NCI-H1436 (cell line): ENCODE measurements at places on chromosomes 2 and 18.

DNA sequence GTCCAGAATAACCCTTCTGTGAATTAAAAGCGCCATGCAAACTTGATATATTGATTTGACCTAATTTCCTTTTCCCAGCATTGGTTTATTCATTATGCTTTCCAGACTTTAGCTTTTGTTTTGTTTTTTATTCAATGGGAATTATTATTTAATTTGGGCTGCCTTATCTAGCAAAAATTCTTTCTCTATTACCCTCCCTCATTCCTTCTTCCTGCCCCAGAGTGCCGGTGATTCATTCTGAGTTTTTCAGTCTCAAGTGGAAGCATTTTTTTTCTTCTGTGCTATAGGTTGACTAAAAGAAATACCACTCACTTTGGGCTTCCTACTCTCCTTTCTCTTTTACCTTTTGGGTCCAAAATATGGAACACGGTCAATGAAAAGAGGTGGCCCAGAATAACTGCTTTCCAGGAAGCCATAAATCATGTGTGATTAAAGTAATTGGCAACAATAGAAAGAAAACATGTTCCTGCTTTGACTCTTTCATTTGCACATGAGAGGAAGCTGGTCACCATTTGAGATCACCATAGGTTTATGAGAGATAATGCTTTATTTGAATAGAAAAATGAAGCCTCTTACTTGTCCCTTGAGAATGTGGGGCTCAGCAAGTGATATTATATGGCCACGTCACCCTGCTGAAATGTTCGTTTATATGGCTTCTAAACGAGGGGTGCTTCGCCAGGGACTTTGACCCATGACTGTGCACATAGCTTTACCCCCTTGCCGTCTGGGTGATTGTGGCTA is 422.8 kb upstream of the ZEB2 start:
- DNase-seq, result peak; percentile 24

GRCh38 chr2:150280231-150280630 is 207.2 kb downstream of the RND3 start:
- no peak for DNase-seq

- no peak for DNase-seq
These were observed 1.4 kb upstream of the KCNG3 start for GRCh38 chr2:42495234-42495581.

GRCh38 chr18:57659460-57660102 is 37.9 kb upstream of the NARS1 start:
- no peak for DNase-seq

DNA sequence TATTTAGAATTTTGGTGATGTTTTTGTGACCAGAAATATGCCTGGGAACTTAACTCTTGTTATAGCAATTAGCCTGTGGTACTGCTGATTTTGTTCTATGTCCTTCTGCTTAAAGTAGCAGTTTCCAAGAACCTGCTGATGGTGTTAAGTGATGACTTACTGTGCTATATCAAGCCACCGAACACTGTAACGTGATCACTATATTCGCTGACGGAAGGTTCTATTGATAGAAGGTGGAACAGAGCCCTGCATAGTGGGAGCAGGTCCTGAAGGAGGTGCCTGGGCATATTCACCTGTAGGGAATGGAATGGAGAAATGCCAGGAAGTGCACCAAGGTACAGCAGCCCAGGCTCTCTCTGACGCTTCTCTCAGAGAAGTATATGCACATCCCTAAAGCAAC is 76.8 kb downstream of the UXS1 start:
- DNase-seq, result no peak

DNA sequence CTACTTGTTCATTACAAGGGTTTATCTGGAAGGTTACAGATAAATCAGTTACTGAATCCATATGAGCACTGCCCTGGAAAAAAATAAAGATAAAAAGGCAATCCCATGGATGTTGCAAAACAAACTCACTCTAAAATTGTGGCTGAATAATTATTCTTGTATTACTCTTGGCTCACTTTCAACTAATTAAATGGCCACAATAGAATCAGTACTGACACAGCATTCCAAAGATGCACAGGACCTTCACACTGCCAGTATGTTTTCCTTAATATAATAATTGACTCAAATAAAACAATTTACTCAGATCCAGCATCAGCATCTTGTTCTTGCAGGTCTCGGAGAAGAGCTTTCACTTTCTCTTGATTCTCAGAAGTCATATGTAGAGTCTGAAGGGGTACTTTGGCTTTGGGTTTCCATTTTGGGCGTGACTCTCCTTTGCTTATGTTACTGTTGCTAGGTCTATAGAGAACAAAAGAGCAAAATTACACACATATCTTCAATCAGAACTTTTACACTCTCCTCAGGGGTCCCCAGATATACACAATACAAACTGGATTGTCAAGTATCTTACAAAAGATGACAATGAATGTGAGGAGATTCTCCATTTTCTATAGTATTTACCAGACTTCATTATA is 12.6 kb downstream of the DHX57 start:
- DNase-seq, result no peak

DNA sequence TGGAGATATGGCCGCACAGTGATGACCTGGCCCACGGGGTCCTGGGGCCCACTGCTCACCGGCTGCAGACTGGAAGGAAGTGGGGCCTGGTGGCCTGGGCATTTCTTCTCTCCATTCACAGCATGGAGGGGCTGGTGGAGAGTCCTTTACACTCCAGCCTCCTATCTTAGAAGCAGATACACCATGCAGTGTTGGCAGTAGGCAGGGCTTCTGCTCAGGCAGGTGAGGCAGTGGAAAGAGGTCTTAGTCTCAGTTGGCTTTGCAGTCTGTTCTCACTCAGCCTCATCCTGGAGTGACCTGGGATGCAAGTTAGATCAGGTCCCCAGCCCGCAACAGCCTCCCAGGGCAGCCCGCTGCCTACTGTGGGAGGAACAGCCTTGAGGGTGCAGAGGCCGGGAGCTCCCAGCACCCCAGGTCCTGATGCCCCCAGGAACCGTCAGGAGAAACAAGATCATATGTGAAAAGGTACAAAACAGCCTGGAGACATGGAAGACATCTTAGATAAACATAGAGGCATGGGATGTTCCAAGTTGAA is 45.8 kb upstream of the OTOS start:
- DNase-seq, result no peak

DNA sequence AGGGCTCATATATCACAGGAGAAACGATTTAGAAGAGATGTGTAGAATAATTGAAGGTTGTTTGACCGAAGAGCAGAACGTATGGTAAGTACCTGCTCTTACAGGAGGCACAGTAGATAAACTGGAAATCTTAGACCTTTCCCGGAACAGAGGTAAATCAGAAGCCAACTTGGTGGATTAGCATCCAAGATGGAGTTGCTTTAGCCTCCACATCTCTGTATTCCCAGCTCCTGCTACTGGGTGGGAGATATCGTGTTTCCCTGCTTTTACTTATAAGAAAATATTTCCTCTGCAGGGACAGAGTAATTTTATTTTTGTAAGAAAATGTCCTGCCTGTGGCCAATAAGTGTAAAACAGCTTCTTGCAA is 164.5 kb downstream of the SLC39A10 start:
- DNase-seq, result no peak

DNA sequence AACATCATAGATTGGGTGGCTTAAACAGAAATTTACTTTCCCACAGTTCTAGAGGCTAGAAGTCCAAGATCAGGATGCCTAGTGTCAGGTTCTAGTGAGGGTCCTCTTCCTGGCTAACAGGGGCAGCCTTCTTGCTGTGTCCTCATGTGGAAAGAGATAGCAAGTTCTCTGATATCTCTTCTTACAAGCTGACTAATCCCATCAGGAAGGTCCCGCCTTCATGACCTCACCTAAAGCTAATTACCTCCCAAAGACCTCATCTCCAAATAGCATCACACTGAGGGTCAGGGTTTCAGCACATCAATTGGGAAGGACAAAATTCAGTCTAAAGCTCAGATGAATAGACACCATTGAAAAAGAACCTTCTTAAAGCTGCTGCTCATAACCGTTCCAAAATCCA is 22.9 kb downstream of the ACVR1 start:
- DNase-seq, result no peak

- no peak for DNase-seq
These were observed 206.1 kb upstream of the SETBP1 start for GRCh38 chr18:44474591-44474990.

DNA sequence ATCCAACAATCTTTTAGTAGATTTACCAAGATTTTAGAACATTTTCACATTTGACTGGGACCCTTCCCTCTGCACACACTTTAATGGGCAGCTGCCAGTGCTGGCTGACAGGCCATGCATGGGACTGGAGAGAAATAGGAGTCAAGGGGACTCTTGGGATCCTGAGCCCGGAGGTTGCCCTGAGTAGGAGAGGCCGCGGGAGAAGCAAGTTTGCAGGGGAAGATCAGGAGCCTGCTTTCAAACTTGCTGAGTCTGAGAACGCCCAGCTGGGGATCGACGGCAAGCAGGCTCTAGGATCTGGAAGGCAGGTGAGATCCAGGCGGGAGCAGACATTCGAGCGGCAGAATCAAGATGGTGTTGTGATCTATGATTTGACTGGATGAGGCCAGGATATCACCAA is 186.1 kb downstream of the HDAC4 start:
- no peak for DNase-seq

DNA sequence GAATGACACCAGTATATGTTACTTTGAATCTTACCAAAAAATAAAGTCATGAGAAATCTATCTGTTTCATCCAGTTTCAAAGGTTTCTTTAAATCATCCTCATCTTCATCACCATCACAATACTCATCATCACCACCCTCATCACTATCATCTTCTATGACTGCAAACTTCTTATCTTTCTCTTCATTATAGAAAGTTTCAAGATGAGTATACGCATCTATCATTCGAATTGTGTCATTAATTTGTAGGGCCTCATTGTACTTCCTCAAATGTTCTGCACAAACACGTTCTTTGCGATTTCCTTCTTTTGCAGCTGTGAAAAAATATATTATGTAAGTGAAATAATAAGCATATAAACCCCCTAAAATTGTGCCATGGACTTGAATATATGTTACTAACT is 34.1 kb upstream of the FAP start:
- no peak for DNase-seq

DNA sequence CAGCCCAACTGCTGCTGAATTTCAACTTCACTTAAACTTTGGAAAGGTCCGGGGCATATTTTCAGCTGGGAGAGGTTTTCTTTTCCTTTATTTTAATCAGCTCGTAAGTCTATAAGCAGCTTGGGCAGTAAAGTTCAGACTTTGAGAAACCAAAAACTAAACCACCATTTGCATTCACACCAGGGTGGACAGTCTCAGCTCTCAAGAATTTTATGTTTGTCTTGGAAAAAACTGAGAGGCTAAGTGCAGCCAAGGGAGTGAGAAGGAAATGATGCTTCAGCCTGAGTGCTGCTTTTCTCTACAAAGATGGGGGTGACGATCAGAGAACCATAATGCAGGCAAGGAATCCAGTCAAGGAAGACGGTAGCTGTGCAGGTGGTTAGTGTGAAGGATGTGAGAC is 30.2 kb downstream of the MCFD2 start:
- DNase-seq, result no peak

GRCh38 chr2:11096591-11096990 is 58.7 kb upstream of the SLC66A3 start:
- no peak for DNase-seq

- DNase-seq, result no peak
These were observed 1618.9 kb upstream of the ZEB2 start for GRCh38 chr2:146138820-146139219.

GRCh38 chr2:9163306-9164111 is 43.1 kb upstream of the ASAP2 start:
- no peak for DNase-seq

- no peak for DNase-seq
These were observed 92.7 kb downstream of the USP40 start for GRCh38 chr2:233473878-233474277.

GRCh38 chr18:67735506-67735905 is 219.0 kb upstream of the DSEL start:
- no peak for DNase-seq

DNA sequence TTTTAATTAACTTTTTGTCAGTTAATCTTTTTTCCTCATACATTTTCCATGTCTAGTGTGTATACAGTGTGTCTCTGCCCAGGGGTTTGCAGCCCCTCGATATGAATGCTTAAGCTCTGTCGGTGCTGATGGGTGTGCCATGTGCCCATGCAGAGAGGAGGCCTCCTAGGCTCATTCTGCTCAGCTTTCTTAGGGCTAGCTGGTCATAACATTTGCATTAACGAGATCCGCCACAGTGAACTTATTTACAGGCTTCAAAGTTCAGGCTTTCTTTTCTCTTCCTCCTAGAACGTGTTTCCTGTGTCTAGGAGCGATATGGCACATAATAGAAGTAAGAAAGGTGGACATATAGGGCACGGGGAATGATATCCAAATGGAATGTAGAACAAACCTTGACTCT is 783.3 kb downstream of the PLCL1 start:
- DNase-seq, result no peak

DNA sequence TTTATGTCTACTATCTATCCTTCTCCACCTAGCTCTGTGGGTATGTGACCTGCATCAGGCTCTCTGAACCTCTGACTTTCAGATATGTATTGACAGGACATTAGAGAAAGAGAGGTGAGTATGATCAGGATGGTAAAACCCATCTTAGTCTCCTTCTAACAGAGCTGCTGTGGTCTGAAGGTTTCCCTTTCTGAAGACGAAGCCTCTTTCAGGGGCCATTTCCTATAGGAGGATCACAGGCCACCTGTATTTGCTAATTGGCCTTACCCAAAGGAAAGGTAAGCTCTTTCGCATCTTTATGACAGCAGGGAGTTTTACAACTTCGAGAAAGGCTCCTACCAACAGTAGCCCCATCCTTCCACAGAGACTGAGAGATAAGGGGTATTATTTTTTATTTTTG is 442.9 kb downstream of the KCNJ3 start:
- no peak for DNase-seq

- DNase-seq, result no peak
These were observed 109.6 kb upstream of the EML6 start for GRCh38 chr2:54613794-54614257.

GRCh38 chr2:106995556-106995955 is 109.6 kb upstream of the ST6GAL2 start:
- no peak for DNase-seq

DNA sequence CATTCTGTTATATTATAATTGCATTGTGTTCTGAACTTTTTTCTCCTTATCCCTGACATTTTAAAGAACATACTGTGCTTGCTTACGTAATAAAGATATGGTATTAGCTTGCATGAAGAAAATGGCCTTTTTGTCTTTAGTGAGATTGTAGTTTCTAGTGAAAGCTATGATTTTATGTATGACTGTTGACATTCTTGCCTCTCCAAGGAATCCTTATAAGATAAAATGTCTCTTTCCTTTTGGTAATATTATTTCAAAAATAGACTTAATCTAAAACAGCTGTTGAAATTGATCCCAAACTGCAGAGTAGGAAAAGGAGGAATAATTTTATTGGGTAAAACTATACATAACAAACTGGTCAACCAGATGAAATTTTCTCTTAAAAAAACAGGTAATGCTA is 40.8 kb upstream of the CCDC102B start:
- no peak for DNase-seq

GRCh38 chr2:208280933-208281332 is 14.9 kb downstream of the PIKFYVE start:
- DNase-seq, result no peak
